CD8-positive, alpha-beta memory T cell (primary cell): ENCODE measurements at places on chromosomes 7 and 10. TPM values are rescaled to one million over a fixed set of nuclear protein-coding genes. Genes with fewer than 3 reads are reported as not detected.

BTBD16 gene
- total RNA-seq = not detected

ACBD5 gene
- total RNA-seq = 19.2 TPM

KRIT1 gene
- total RNA-seq = 44.6 TPM

GRCh38 chr7:90749774-90750173, 153.7 kb downstream of the CDK14 start:
- no peak for DNase-seq

DNA sequence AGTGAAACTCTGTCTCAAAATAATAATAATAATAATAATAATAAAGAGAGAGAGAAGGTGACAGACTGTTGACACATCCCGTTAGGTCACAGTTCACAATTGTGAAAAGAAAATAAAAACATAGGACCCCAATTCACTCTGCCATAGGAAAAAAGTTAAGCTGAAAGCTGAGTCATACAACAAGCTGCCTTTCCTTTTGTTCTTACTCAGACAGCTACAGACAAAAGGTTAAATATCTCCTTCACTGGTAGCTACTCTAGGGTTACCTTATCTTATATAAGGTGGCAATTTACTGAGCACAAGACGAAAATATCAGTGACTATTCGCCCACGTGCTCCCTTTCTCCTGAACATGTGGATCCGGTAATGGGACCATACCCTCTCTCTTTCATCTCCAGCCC, 17.5 kb downstream of the TUBAL3 start:
- no peak for DNase-seq

- no peak for DNase-seq
Observed at GRCh38 chr10:71663311-71663710, 56.3 kb downstream of the C10orf105 start.

GRCh38 chr10:126133906-126134656, 237.7 kb downstream of the FANK1 start:
- DNase-seq = no peak
